Mesothelial cell of epicardium (in vitro differentiated cells): ENCODE measurements at places on chromosomes 1 and 21. TPM values are rescaled to one million over a fixed set of nuclear protein-coding genes. Genes with fewer than 3 reads are reported as not detected.

DNA sequence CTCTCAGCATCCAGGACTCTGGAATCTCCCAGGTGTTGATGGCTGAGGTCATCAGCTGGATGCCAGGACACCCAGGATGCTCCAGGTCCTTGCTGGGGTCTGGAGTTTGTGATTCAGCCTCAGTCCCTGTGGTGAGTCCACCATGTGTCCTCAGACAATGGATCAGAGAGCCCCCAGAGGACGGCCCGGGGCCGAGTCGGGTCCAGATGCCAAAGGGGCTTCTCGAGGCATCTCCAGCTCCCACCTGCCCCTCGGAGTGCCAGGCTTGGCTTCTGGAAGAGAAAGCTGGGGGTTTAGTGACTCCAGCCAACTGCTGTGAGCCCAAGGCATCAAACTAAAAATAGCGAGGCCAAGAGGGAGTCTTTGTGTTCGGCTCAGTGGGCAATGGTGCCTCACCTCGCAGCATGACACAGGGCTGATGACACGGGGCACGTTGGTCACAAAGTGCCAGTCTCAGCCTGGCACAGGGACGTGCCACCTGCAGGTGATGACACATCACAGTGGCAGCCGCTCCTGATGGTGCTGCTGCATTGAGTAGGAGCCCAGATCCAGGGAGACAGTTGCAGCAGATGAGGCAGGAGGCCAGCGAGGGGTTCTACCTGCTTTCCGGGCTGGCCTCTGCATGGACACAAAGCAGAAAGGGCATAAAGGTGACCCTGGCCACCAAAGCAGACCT, 10.6 kb downstream of the PDE9A start:
- no peak overlapping the region for H3K27ac ChIP-seq
- H3K27me3 ChIP-seq = no peaks in the 10 kb centered on the region
- DNase-seq = no peak
- H3K4me1 ChIP-seq = peaks cover 19% of the 10 kb centered on the region
- no peak overlapping the region for H3K4me3 ChIP-seq

- peak overlapping the region; percentile 85 for H3K4me3 ChIP-seq
- no peaks in the 10 kb centered on the region for H3K36me3 ChIP-seq
- DNase-seq = no peak
These were observed 956 bp downstream of the CPLANE2 start for GRCh38 chr1:16235944-16236510.

- peak overlapping the region; percentile 75 for H3K27ac ChIP-seq
- peaks cover 12% of the 10 kb centered on the region for H3K36me3 ChIP-seq
- no peak for DNase-seq
- H3K4me1 ChIP-seq = peaks cover 36% of the 10 kb centered on the region
These were observed 108.8 kb downstream of the NAV1 start for GRCh38 chr1:201647722-201648065.

The RNPC3 gene
- total RNA-seq = 28.4 to 30.0 TPM (median 29.6 TPM) in 3 replicates

- peaks cover 15% of the 10 kb centered on the region for H3K4me1 ChIP-seq
- H3K27ac ChIP-seq = no peak overlapping the region
- H3K27me3 ChIP-seq = no peaks in the 10 kb centered on the region
- no peak for DNase-seq
- H3K36me3 ChIP-seq = no peaks in the 10 kb centered on the region
These were observed 745 bp upstream of the ANP32E start for GRCh38 chr1:150236614-150237100.

GRCh38 chr1:32380057-32380456, 14.2 kb downstream of the BSDC1 start:
- no peak overlapping the region for H3K27ac ChIP-seq
- DNase-seq = no peak
- peaks cover 37% of the 10 kb centered on the region for H3K36me3 ChIP-seq
- no peaks in the 10 kb centered on the region for H3K27me3 ChIP-seq
- H3K4me1 ChIP-seq = no peaks in the 10 kb centered on the region
- H3K4me3 ChIP-seq = no peak overlapping the region

- no peak for DNase-seq
- no peaks in the 10 kb centered on the region for H3K4me1 ChIP-seq
- no peak overlapping the region for H3K4me3 ChIP-seq
- H3K27ac ChIP-seq = no peak overlapping the region
- H3K36me3 ChIP-seq = no peaks in the 10 kb centered on the region
- H3K27me3 ChIP-seq = no peaks in the 10 kb centered on the region
These were observed 74.6 kb downstream of the DPT start for GRCh38 chr1:168654198-168654915.

The ODF2L gene
- 66.4 to 74.0 TPM (median 71.7 TPM) in 3 replicates for total RNA-seq

The NES gene
- total RNA-seq = 53.8 to 56.9 TPM (median 56.8 TPM) in 3 replicates

The TMPRSS3 gene
- total RNA-seq = not detected in 3 replicates

DNA sequence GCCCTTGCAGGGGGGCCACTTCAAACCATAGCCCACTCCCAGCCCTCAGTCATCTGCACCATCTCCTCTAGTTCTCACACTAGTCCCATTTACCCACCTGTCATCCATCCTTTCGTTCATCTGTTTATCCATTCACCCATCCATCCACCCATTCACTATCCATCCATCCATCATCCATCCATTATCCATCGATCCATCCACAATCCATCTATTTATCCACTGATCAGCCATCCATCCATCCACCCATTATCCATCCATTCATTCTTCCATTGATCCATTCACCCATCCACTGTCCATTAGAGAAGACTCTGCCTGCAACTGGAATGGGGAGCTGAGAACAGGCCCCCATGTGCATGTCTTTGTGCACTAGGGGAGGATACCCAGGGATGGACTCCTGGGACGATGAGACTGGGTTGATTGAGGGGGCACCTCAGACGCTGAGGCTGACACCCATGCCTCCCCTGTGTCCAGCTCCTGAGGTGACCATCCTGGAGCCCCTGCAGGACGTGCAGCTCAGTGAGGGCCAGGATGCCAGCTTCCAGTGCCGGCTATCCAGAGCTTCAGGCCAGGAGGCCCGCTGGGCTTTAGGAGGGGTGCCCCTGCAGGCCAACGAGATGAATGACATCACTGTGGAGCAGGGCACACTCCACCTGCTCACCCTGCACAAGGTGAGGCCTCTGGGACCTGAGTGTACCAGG, 97.9 kb downstream of the TRIM11 start:
- H3K36me3 ChIP-seq = peaks cover 33% of the 10 kb centered on the region
- peak; percentile 31 for DNase-seq
- no peak overlapping the region for H3K27ac ChIP-seq
- H3K4me3 ChIP-seq = no peak overlapping the region
- no peaks in the 10 kb centered on the region for H3K4me1 ChIP-seq

The MPZ gene
- total RNA-seq = 1.3 to 1.4 TPM (median 1.3 TPM) in 3 replicates

The IFNAR2 gene
- total RNA-seq = 19.4 to 20.7 TPM (median 20.3 TPM) in 3 replicates

DNA sequence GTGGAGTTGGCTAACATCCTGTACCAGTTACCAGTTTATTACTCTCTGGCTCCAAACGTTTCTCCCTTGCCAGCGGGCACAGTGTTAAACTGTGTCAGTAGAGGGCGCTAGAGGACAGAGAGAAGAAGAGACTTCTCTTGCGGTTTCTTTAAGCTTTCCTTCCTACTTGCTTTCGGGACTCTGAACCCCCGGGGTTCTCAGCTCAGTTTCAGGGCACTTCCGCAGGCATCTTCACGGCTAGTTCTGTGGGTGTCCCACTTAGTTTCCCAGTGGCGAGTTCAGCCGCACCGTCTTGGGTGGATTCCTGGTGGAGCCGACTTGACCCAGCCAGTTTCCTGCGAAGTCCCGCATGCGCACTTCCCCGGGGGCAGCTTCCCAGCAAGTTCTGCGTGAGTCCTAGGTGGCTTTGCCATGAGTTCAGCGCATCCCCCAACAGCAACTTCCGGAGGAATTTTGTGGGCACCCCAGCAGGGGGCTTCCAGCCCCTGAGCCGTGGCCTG, 37.9 kb upstream of the BTG2 start:
- H3K27ac ChIP-seq = peak overlapping the region; percentile 86
- DNase-seq = peak; percentile 84
- peak overlapping the region; percentile 85 for H3K4me3 ChIP-seq
- H3K4me1 ChIP-seq = peaks cover 25% of the 10 kb centered on the region
- no peaks in the 10 kb centered on the region for H3K36me3 ChIP-seq

DNA sequence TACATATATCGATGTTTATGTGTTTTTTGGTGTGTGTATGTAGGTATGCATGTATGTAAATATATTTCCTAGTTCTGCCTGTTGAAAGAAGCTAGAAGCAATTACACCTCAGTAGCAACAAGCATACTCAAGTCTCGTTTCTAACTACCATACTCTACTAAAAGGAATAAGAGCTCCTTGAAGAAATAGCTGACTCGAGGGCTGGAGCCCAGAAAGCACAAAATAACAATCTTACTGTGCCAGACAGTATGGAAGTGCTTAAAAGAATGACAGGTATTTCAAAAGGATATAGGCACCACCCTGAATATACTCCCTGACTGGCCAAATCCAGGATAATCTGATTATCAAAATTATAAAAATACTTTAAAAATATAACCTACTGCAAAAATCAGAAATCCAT, 23.2 kb downstream of the FUBP1 start:
- H3K27me3 ChIP-seq = no peaks in the 10 kb centered on the region
- no peak for DNase-seq
- no peak overlapping the region for H3K27ac ChIP-seq
- no peak overlapping the region for H3K4me3 ChIP-seq

The ZNF683 gene
- not detected in 3 replicates for total RNA-seq
